Right renal cortex interstitium (tissue), 3 donors: ENCODE measurements at places on chromosomes 11 and 22. TPM values are rescaled to one million over a fixed set of nuclear protein-coding genes. Genes with fewer than 3 reads are reported as not detected.

Gene GGT5
- polyA plus RNA-seq: 16.5 TPM

DNA sequence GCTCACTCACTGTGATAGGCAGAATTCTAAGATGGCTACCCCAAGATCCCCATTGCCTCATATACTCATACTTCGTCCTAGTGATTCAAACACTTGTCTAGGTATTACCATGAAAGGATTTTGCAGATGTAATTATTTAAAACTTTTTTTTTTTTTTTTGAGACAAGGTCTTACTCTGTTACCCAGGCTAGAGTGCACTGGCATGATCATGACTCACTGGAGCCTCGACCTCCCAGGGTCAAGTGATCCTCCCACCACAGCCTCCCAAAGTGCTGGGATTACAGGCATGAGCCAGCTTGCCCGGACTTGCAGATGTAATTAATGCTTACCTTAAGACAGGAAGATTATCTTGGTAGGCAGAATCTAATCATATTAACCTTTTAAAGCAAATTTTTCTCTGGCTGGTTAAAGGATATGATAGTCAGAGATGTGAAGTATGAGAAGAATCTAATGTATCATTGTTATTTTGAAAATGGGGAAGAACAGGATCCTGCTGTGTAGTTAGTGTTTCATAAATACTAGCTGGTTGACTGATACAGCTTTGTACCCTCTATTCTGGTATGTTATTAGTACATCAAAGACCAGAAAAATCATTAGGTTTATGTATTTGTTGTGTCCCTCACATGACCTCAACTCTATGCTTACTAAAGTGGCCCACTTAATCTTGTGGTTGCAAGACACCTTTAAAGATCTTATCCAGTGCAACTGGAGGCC, 35.5 kb downstream of the C2CD3 start:
- no peak for DNase-seq

- DNase-seq: no peak
Observed at GRCh38 chr11:36312611-36313472, 16.8 kb downstream of the PRR5L start.

- DNase-seq: no peak
Observed at GRCh38 chr11:85123752-85124231, 503.4 kb downstream of the DLG2 start.

- no peak for DNase-seq
Observed at GRCh38 chr11:129237456-129237855, 45.3 kb upstream of the ARHGAP32 start.

DNA sequence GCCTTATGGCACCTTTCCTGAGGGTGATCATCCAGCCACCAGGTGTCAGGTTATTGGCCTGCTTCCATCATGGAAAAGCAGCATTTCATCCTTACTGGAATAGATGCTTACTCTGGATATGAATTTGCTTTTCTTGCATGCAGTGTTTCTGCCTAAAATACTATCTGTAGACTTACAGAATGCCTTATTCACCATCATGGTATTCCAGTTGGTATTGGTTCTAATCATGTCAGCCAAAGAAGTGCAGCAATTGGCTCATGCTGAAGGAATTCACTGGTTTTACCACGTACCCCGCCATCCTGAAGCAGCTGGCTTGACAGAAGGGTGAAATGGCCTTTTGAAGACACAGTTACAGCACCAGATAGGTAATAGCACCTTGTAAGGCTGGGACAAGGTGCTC, 194.2 kb downstream of the AASDHPPT start:
- no peak for DNase-seq

DNA sequence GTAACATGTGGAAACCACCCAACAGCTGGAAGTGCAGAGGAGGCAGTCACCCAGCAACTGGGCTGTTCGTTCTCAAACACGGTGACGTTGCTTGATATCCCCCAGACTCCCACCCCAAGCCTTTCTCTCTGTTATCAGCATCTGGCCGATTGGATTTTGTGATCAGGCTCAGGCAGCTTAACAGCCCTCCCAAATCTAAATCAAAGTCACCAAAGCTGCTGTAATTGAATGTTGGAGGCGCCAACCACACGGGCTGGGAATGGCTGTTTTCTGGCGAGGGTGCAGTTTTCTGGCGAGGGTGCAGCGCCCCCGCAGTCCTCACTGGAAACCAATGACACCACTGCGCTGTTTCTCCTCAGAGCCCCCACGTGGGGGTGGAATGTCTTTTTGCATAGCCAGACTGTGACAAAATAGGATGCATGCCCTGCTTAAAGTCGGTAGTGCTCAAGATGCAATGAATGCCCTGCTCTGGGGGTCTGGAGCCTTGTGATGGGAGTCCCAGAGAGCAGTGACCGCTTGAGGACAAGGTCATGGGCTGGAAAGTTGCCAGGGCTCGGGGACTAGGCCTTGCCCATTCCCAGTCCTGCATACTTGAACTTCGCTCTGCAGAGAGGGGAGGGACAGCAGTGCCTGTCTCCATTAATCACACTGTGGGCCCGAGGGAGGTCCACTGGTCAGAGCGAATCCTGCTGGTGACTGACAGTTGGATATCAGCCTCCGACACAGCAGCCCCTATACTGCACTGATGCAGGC, 105.3 kb downstream of the MORC2 start:
- no peak for DNase-seq
